ENCODE measurements at places on chromosomes 13 and 19. TPM values are rescaled to one million over a fixed set of nuclear protein-coding genes. Genes with fewer than 3 reads are reported as not detected.

DNA sequence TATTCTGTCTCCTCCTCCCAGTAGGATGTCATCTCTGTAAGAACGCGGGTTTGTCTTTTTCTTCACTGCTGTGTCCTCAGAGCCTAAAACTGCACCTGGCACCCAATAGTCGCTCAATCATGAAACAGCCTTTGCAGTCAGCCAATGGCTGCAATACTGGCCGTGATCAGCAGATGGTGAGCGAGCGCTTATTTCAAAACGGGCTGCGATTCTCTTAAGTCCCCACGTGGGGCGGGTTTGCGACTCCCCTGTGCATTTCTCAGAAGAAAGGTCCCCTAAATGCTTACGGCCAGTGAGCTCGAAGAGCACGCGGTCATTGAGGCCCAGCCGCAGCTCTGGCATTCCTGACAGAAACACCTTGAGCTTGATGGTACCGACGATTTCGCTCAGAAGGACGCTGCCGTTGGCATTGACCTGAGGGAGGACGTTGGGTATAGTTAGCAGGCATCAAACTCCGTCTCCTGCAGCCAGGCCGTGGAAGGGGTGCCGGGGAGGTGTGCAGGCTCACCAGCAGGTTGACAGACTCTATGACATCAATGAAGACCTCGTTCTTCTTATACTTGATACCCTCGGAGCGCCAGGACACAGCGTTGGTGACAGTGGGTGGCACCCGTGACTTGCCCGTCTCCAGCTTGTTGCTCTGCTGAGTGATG lies 6.0 kb downstream of the AP1M2 start:
- peak; percentile 88 for DNase-seq

- no peak for DNase-seq
Observed at GRCh38 chr13:109737606-109738005, 48.8 kb downstream of the IRS2 start.

- no peak for DNase-seq
Observed at GRCh38 chr13:111212517-111212873, 97.4 kb downstream of the ARHGEF7 start.

DNA sequence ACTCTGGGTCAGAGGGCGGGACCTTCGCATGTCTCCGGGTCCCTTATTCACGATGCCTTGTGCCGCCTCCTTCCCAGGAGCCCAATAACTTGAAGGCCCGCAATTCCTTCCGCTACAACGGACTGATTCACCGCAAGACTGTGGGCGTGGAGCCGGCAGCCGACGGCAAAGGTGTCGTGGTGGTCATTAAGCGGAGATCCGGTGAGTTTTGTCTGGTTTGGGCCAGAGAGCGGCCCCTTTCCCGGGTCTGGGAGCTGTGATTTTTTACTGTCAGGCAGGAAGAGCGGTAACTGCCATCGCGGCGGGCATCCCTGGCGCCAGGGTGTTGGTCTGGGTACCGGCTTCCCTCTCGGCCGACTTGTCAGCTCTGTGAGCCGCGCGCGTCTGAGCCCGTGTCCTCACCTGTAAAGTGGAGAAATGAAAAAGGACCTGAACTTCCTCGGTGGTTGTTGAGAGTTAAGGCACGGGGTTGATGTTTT lies 800 bp downstream of the RPL28 start:
- no peak for DNase-seq

DNA sequence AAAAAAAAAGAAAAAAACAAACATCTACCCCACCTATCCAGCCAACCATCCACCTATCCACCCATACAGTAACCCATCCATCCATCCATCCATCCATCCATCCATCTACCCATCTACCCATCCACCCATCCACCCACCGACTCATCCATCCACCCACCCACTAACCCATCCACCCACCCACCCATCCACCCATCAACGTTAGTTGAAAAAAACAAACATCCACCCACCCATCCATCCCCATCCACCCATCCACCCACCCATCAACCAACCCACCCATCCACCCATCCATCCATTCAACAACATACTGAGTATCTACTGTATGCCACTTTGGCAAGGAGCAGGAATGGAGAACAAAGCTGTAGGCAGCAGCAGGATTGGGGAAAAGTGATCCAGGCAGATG lies 6.1 kb upstream of the AP3D1 start:
- DNase-seq: no peak

GRCh38 chr19:54164369-54165068 lies 5.0 kb upstream of the LENG1 start:
- DNase-seq: peak; percentile 61

- DNase-seq: no peak
Observed at GRCh38 chr19:7545904-7546303, 10.4 kb downstream of the PNPLA6 start.

DNA sequence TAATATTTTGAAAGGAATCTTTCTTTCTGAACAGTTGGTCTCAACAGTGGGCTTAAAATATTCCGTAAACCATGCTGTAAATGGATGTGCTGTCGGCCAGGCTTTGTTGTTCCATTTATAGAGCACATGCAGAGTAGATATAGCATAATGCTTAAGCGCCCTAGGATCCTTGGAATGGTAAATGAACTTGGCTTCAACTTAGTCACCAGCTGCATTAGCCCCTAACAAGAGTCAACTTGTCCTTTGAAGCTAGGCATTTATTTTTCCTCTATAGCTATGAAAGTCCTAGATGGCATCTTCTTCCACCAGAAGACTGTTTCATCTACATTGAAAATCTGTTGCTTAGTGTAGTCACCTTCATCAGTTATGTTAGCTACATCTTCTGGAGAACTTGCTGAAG lies 47.6 kb downstream of the SACS start:
- DNase-seq: no peak

GRCh38 chr19:34180709-34181108 lies 8.4 kb downstream of the LSM14A start:
- DNase-seq: no peak

DNA sequence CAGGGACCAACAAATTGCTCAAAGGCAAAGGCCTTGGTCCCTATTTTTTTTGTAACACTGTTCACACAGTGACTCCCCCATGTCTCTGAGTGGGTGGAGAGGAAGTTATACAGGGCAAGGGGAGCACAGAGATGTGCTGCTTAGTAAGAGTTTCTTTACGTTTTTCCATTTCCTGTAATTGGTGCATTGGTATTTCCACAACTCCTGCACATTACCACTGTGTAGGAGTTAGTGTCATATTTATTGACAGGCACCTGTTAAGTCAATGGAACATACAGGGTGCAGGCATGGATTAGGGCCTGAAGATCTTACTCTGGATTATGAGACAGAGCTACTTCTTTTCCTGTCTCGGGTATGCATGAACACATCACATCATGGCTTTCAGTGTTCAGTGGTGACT lies 45.2 kb downstream of the SOX21 start:
- no peak for DNase-seq

DNA sequence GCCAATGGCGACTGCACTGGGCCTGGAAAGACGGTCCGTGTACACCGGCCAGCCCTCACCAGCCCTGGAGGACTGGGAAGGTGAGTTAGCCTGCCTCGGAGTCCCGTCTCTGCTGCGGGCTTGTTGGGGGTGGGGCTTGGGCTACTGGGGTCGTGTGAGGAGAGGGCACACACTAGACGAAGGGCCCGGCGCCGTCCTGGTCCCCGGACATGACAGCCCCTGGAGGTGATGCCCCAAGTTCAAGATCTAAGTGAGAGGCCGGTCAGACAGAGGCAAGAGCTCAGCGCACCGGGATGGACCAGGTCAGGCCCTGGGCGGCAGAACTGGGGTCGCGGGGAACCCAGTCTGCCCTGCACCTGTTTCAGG lies 1.6 kb downstream of the CILP2 start:
- no peak for DNase-seq

DNA sequence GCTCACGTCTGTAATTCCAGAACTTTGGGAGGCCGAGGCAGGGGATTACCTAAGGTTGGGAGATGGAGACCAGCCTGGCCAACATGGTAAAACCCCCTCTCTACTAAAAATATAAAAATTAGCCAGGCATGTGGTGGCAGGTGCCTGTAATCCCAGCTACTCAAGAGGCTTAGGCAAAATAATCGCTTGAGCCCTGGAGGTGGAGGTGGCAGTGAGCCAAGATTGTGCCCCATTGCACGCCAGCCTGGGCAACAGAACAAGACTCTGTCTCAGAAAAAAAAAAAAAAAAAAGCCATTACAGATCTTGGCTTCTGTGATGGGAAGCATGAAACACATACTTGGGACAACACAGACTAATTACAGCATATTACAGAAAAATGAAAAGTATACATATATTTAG lies 1404.5 kb upstream of the SPRY2 start:
- DNase-seq: no peak

- DNase-seq: no peak
Observed at GRCh38 chr19:16235811-16236652, 38.3 kb downstream of the AP1M1 start.

- DNase-seq: no peak
Observed at GRCh38 chr13:29520671-29521070, 74.8 kb downstream of the SLC7A1 start.

- DNase-seq: no peak
Observed at GRCh38 chr19:40641281-40641680, 40.1 kb downstream of the LTBP4 start.

- DNase-seq: no peak
Observed at GRCh38 chr19:39420769-39421168, 8.3 kb downstream of the PLEKHG2 start.

- no peak for DNase-seq
Observed at GRCh38 chr19:3131168-3131567, 4.7 kb upstream of the GNA15 start.

The CELF5 gene
- polyA plus RNA-seq: 0.50 TPM

The TRPC4 gene
- polyA plus RNA-seq: 0.04 TPM

The DACT3 gene
- 0.32 TPM for polyA plus RNA-seq

The KIR2DL3 gene
- polyA plus RNA-seq: not detected

The FAM216B gene
- not detected for polyA plus RNA-seq

The CYP4F12 gene
- 64.0 TPM for polyA plus RNA-seq

The KLF1 gene
- polyA plus RNA-seq: not detected

The HSPB6 gene
- polyA plus RNA-seq: 17.7 TPM

The PTPRH gene
- polyA plus RNA-seq: 20.4 TPM

The RAX2 gene
- not detected for polyA plus RNA-seq
